ENCODE measurements at places on chromosomes 3 and 15.

GRCh38 chr3:45106874-45107273 lies 39.3 kb downstream of the CDCP1 start:
- DNase-seq: no peak

DNA sequence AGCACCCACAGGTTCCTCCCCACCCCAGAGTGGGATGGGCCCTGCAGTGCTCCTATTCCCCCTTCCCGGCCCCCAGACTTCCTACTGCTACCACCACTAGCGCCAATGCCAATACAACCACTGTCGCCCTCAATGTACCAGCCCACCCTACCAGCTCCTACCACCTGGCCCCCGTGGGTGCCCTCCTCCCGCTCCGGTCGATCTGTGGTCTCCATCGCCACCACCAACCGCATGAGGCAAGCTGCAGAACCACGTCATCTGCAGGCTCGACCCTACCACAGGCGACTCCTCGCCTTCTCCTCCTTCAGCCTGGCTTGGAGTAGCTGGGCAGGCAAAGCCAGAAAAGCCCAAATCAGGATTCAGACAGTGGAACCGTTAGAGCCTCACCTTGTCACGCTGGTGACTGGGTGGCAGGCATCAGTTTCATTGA lies 179.3 kb downstream of the POTEB3 start:
- no peak for DNase-seq

GRCh38 chr3:63584681-63585080 lies 67.8 kb upstream of the SNTN start:
- no peak for DNase-seq

- DNase-seq: no peak
Measured at GRCh38 chr15:75861750-75862402, 18.6 kb downstream of the UBE2Q2 start.

DNA sequence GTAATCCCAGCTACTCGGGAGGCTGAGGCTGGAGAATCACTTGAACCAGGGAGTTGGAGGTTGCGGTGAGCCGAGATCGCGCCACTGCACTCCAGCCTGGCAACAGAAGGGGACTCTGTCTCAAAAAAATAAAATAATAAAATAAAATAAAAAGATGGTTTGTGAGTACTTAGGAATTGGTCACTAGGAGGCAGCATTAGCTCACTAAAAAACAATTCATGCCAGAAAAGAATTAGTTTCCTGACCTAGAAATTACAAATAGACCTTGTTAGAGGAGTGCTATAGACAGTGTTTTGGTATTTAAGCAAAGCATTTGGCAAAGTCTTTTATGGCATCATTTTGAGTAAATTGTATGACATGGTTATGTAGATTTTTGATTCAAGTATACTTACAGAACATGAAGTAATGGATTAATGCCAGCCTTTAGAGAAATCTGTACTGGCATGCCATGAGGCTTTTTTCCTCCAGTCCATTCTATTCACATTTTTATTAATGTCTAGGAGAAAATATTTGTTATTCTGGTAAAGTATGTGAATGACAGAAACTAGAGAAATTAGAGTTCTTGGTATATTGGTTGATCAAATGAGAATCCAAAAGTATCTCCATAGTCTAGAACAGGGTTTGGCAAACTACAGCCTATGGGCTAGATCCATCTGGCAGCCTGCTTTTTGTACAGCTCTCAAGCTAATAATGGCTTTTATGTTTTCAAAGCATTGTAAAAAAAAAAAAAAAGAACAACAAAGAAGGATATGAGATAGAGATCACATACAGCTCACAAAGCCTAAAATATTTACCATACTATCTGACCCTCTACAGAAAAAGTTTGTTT lies 81.6 kb downstream of the LRRC49 start:
- no peak for DNase-seq

DNA sequence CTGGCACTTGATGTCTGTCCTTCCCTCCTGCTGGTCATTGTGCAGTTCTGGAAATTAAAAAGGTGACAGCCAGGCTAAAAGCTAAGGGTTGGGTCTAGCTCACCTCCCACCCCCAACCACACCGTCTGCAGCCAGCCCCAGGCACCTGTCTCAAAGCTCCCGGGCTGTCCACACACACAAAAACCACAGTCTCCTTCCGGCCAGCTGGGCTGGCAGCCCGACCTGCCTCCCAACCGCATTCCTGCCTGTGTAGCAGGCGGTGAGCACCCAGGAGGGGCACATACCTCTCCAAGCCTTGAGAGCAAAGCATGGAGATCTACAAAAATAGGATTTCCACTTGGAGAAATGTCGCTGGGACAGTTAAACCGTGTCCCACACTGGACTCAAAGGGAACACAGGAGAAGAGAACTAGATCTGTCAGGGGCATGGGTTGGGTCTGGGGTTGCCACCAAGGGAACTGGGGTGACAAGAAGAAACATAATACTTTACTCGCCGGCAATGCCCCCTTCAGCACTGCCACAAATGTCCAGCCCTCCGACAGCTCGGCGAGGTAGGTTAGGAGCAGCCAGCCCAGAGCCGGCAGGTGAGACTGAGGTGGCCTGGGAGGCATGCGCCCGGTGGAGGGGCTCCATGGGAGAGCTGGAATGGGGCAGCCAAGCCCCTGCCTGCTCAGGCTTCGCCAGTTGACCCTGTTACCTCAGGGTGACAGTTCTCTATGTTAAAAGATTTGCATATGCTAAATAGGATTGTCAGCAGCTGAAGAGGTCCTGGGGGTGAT lies 52.2 kb downstream of the EXOG start:
- DNase-seq: no peak

DNA sequence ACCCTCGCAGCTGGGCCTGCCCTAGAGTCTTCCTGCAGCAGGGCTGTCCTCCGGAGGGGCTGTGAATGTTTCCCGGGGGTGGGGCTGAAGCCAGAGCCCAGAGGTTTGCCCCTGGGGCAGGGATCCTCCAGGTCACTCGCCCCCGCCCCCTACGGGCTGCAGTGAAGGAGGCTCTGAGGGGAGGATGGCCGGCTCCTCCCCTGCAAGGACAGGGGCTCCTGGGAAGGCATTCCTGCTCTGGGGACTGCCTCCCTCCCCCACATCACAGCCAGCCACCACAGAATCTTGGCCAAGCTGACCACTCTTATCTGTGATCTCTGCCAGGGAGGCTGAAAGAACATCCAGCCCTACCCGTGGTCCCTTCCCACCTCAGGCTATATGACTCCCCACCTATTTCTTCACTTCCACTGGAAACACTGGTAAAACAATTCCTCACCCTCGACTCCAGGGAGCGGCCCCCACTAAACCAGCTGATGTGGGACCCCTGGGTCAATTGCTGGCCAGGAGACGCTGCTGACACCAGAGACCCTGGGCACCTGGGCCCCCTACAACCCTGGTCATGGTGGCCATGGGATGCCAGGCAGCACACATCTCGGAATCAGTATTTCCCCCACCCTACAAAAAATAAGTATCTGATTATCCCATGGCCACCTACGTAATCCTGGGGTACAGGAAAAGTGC lies 66.0 kb downstream of the HMCES start:
- no peak for DNase-seq

DNA sequence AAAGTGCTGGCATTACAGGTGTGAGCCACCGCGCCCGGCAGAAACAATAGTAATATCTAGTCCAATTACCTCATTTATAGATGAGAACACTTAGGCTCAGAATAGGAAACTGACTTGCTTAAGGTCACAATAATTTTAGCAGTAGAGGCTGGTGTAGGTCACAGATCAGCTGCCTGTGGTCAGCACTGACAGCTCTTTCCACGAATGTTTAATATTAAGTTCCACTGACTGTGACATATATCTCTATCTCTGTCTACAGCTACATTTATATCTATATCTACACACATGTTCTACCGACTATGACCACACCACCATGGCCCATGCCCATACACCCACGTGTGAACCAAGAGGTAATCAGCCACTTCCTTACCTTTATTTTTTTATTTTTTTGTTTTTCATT lies 40.2 kb upstream of the DLG1 start:
- no peak for DNase-seq

GRCh38 chr3:69214241-69214640 lies 91.8 kb upstream of the LMOD3 start:
- no peak for DNase-seq

DNA sequence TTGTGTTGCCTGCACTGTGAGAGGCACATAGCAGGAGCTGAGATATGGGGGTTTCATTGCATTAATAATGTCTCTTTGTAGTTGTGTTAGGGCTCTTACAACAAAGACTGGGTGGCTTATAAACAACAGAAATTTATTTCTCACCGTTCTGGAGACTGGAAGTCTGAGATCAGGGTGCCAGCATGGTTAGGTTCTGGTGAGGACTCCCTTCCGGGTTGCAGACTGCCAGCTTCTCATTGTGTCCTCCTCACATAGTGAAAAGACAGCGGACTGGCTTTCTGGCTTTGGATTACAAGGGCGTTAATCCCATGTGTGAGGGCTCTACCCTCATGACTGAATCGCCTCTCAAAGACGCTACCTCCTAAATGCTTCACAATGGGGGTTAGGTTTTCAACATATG lies 20.6 kb downstream of the TMEM108 start:
- no peak for DNase-seq

DNA sequence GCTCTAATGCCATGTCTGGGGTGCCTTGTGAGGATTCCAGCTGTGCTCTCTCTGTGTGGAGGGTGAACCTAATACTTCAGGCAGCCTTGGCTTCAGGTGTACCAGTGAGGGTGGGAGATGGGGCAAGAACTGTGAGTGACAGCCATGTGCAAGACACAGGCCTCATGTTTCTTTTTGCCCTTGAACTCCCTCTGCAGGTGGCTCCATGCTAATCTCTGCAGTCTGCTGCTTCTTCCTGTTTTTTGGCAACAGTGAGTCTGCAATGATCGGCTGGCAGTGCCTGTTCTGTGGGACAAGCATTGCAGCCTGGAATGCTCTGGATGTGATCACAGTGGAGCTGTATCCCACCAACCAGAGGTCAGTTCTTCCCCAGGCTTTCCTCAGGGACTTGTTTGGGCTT lies 189.3 kb downstream of the SV2B start:
- no peak for DNase-seq

- no peak for DNase-seq
Measured at GRCh38 chr3:128098234-128098633, 25.4 kb downstream of the RUVBL1 start.

DNA sequence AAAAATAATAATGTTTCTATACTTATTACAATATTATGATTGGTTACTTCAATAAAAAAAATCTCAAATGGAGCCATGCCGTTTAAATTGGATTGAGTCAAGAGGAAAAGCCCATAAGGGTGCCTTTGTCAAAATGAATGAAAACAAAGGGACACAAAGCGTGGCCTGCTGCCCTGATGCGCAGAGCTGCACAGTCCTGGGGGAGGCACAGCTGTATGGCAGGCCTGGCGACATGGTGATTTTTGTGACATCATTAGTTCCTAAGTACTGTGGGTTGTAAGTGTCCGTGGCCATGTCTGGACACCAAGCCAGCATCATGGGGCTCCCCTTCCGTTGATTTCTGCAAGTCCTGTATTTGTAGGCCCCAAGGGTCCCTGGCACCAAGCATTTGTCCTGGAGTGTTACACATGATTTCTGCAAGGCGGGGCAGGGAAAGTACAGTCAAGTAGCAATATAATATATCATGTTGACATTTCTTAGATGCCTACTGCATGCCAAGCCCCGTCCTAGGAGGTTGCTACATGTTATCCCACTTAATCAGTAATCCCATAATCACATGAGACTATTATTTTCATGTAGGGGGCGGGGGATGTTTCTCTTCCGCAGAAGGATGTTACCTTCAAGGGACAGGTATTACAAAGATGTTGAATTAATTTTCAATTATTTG lies 59.7 kb downstream of the GHSR start:
- no peak for DNase-seq

DNA sequence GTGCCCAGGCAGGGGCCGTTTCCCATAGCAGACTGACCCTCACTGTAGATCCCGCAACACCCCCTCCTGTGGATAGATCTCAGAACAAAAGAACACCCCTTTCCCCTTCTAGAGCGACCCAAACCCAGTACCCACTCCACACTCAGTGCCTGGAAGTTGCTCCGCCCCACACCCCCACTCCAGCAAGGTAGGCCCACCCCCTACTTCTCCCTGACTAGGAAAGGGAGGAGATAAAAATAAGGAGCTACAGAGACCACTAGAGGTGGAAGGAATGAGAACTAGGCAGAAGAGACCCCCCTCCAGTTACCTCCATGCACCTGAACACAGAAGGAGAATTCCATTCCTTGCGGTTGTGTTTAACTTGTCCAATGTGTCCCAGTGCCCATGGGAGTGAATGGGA lies 30.2 kb upstream of the PARL start:
- no peak for DNase-seq

GRCh38 chr15:78365917-78366316 lies 25.8 kb downstream of the CRABP1 start:
- DNase-seq: no peak

DNA sequence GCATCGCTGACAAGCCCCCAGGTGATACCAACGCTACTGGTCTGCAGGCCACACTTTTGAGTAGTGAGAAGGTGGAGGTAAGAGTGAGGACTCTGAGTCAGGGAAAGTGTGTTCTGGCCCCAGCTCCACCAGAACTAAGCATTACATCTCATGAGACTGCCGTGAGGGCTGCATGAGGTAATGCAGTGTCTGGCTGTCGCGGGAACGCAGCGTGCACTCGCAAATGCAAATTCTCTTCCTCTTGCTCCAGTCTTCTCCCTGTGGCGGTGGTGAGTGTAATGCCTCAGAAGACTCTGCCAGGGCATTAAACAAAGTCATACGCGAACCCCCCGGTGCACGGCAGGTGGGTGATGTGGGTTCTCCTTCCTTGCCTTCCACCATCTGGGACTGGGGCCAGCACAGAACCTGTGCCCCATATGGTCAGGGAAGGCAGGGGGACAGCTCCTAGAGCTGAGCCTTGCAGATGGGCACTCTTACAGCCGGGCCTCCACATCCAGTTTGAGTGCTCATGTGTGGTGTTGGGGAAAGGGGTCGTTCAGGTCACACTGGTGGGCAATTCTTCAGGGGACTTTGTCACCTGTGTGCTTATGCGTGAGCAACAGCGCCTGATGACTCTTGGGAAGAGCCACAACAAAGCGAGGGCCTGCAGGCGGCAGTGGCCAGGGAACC lies 175.8 kb downstream of the XXYLT1 start:
- DNase-seq: no peak

- no peak for DNase-seq
Measured at GRCh38 chr15:48433226-48433886, 102.1 kb downstream of the DUT start.

GRCh38 chr15:59180945-59181600 lies 25.6 kb upstream of the LDHAL6B start:
- no peak for DNase-seq

DNA sequence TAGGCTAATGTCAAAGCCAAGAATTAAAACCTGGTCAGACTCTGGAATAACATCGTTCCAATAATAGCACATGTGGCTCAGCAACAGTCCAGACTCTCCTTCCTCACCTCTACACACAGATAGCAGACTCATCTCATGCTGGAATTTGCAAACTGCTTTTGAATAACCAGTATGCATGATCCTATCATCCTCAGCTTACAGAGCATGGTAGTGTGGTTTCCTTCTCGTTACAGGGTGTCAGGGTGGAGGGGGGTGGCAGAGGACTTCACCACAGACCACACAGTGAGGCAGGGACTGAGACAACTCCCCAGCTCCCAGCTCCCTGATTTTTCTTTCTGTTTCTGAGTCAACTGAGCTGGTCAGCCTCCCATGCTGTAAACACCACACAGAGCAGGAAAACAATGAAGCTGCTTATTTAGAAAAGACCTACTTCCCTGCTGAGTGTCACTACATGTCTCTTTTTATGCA lies 101.6 kb downstream of the RPL22L1 start:
- DNase-seq: no peak

GRCh38 chr3:190424478-190425439 lies 24.9 kb downstream of the TMEM207 start:
- DNase-seq: peak; percentile 15

GRCh38 chr3:184154885-184155643 lies at the start of gene DVL3:
Gene DVL3, plus strand, starts transcription at chr3:184155377. Its CDS starts 259 bp downstream, at chr3:184155636.
- peak; percentile 18 for DNase-seq

Measured in CD4-positive, alpha-beta T cell treated with Interleukin-6 at 100 ng/mL for 8 hours (primary cell).